RCC 7860 (cell line): ENCODE measurements at places on chromosomes 2 and 18.

DNA sequence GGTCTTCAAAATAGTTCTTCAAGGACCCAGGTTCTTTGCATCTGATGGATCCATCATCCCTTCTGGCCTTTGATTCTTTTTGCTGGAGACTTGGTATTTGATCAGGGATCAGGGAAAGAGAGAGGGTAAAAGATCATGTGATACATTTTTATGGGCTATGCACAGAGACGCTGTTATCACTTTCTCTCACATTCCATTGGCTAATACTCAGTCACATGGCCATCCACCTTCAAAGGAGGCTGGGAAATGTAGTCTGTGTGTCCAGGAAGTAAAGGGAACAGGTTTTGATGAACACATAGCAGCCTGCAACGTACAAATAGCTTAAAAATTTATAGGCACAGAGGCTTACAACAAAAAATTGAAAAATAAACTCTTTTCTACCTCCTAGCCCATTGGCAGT lies 629.6 kb upstream of the FANCL start:
- DNase-seq = no peak

DNA sequence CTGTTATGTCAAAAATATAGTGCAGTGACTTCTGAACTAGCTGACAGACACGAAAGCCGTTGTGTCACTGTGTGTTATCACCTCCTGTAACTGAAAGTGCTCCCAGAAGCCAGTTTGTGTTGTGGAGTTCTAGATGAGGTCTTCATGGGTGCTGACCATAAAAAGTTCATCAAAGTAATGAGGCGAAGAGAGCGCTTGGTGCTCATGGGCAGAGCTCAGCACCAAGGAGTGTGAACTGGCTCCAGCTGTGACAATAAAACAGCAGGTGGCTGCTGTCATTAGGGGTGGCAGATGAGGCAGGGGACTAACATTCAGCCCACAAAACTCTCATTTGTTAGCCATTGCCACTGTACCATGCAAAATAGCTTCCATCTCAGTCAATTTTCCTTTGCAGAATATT lies 151.1 kb downstream of the ZNF407 start:
- no peak for DNase-seq

DNA sequence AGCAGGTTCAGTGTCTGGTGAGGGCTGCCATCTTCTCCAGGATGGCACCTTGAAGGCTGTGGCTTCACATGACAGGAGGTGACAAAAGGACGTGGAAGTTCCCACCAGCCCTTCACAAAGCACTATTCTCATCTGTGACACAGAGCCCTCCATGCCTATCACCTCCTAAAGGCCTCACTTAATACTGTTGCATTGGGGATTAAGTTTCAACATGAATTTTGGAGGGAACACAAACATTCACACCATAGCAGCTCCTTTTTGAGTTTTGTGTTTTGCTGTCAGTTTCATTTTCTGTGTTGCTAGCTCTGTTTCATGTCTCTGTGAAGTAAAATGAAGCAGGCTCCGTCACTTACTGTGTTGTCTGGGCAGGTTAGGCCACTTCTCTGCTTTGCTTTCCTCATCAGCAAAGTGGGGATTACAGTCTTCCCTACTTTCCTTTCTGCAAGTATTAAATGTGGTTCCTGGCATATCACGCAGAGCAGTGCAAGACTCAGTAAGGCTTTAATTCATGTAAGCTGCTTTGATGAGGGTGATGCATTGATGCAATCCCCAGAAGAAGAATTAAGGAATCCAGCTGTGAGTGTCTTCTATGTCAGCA lies 31.6 kb downstream of the LIMS1 start:
- DNase-seq = no peak

DNA sequence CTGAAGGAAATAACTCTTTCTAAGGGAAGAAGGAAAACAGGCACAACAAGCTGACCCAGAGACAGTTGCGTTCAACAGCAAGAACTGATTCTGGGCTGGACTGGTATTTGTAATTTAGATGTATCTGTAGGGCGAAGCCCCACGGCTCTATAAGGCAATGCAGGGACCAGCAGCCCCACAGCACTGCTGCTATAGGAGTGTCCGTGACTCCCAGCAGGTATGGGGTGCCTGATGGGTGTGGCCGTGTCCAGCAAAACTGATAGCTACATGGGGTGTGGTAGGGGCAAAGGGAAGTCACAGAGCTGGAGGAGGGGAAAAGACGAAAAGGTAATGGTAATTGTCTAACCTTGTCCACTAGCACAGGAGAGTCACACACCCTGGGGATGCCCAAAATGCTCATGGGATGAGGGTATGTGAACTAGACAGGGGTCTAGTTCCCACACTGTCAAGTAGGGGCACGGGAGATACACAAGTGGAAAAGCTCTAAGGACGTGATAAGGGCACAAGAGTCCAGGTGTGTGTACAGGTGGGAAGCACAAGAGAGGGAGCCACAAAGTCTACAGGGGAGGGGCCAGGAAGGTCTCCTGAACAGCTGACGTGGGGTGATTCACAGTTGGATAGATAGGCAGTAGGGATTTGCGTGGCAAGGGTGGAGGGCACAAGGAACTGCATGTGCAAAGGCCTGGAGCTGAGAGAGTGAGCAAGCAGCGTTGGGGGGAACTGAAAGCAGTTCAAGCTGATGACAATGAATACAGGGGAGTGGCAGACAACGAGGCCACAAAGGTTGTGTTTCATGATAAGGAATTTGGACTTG lies 48.5 kb upstream of the ASPRV1 start:
- no peak for DNase-seq

GRCh38 chr2:224308272-224308911 lies 93.5 kb downstream of the FAM124B start:
- DNase-seq = no peak

DNA sequence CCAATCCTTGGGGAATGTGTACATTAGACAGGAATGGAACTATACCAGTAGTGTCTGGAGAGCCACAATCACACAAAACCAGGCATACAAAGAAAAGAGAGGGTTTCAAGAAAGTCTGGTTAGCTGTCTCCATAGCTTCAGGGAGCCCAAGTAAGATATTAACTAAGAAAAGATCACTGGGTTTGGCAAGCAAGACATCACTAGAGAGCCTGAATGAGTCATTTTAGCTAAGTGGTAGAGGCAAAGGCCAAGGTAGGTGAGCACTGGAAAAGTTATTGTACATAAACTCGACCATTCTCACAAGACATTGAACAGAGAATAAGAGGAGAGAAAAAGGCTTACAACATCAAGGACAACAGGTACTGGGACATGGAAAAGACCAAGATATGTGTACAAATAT lies 143.8 kb upstream of the ARL4C start:
- DNase-seq = peak; percentile 70

- DNase-seq = no peak
These were observed 442.9 kb downstream of the SLC4A3 start for GRCh38 chr2:220070349-220070748.

- peak; percentile 52 for DNase-seq
These were observed 24.7 kb downstream of the COPS7B start for GRCh38 chr2:231810905-231811304.

GRCh38 chr2:64819774-64820688 lies 166.3 kb upstream of the SERTAD2 start:
- no peak for DNase-seq

- no peak for DNase-seq
These were observed 3.3 kb upstream of the NETO1 start for GRCh38 chr18:72871091-72871490.
